ENCODE measurements at places on chromosomes 1 and 21.

DNA sequence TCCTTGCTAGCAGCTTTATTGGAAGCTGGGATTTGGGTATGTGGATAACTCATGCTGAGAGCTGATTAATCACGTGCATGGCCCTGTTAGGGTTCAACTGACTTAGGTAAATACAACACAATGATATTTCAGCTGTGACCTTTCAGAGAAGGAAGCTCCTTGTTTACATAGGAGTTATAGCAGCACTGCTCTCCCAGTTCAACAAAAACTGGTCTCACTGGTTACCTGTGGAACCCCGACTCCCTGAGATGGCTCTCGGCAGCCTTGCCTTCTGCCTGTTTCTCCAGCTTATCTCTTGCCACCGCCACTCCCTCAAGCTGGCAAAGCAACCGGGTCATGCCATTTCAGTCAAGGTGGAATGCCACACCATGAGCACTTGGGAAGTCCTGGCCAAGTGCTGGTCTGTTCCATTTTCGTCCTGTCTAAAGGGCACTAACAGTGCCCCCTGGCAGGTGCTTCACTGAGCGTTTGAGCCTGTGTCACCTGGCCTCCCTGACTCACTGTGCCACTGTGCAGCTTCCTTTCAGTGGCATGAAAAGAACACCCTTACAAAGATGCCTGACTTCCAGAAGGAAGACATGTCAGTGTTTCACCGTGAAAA lies 31.6 kb downstream of the DOP1B start:
- no peak for DNase-seq

- DNase-seq: peak; percentile 9
These were observed 59.7 kb downstream of the MIER1 start for GRCh38 chr1:66984491-66984890.

GRCh38 chr1:7528386-7529198 lies 242.5 kb upstream of the VAMP3 start:
- no peak for DNase-seq

DNA sequence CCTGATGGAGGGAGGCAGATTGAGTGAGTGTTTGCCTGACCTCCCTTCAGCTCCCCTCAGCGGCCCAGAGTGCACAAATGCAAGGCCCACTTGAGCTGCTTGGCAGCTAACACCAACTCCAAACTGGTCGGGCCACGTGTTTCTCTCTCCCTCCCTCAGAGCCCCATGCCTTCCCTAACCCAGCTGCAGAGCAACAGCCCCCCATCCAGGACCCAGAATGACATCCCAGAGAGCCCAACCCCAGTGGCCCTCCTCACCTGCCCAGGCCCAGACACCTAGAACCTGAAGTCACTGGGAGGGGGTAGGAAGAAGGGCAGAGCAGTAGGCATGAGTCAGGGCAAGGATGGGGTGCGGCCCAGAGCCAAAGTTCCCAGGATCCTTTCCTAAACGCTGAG lies 789 bp upstream of the S100A14 start:
- DNase-seq: no peak

GRCh38 chr1:96072021-96072420 lies 649.6 kb upstream of the PTBP2 start:
- DNase-seq: no peak

GRCh38 chr21:39196310-39196709 lies 13.1 kb upstream of the PSMG1 start:
- DNase-seq: no peak

DNA sequence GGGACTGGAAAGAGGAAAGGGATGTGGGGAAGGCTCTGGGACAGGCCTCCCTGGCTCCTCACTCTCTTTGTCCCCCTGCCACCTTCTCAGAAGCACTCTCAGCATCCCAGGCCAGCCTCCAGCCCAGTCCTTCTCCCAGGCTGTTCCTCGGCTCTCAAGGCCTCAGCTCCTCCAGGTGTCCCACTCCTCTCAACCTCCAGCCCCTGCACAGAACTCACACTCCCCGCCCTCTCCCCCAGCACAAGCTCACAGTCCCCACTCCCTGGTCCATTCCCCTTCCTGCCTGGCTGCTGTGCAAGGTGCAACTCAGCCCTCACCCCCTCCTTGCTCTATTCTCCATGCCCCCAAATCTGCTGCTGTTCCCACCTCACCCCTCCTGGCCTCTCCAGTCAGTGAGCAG lies 185.0 kb downstream of the HIVEP3 start:
- DNase-seq: no peak

DNA sequence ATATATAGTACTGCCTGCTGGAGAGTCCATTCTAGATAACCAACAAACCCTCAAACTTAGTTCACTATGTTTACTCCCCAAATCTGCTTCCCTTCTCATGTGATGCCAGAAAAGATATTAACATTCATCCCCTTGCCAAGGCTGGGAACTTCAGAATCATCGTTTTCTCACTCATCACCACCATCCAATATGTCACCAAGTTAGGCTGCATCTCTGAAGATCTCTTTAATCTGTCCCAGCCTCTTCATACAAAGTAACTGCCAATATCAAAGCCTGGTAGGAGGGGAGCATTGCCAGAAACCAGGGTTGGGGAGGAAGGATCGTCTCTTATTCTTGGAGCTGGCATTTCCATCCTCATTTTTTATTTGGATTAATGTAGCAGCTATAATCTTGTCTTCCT lies 71.6 kb downstream of the XCL2 start:
- no peak for DNase-seq

DNA sequence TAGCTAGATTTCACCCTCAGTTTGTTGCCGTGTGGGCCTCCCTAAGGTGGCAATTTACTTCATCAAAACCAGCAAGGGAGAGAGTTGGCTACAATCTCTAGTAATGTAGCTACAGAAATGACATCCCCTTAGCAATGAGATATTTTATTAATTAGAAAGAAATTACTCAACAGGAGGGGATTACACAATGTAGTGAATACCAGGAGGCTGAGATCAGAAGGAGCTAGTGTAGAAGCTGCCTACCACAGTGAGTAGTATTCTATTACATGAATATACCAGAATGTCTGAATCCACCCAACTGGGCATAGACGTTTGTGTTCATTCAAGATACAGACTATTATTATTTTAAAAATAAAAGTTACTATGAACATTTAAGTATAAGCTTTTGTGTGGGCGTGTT lies 868.2 kb upstream of the CXADR start:
- no peak for DNase-seq

GRCh38 chr1:27632387-27633297 lies 2.3 kb downstream of the FGR start:
- peak; percentile 61 for DNase-seq

DNA sequence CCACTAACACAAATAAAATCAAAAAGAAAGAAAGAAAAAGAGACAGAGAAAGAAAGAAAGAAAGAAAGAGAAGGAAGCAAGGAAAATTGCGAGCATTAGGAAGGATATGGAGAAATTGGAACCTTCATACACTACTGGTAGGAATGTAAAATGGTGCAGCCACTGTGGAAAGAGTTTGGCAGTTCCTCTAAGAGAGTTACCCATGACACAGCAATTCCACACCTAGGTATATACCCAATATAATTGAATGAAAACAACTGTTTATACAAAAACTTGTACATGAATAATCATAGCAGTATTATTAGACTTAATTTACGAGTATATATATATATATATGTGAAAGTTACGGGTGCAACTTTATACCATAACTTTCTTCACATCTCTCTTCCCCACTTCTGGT lies 4.1 kb upstream of the LYPD8 start:
- no peak for DNase-seq

- no peak for DNase-seq
These were observed 807.7 kb downstream of the USP25 start for GRCh38 chr21:16537501-16537900.

GRCh38 chr1:177044390-177044789 lies 120.1 kb downstream of the ASTN1 start:
- DNase-seq: no peak

- no peak for DNase-seq
These were observed 217.5 kb downstream of the MATN1 start for GRCh38 chr1:30505853-30506252.

DNA sequence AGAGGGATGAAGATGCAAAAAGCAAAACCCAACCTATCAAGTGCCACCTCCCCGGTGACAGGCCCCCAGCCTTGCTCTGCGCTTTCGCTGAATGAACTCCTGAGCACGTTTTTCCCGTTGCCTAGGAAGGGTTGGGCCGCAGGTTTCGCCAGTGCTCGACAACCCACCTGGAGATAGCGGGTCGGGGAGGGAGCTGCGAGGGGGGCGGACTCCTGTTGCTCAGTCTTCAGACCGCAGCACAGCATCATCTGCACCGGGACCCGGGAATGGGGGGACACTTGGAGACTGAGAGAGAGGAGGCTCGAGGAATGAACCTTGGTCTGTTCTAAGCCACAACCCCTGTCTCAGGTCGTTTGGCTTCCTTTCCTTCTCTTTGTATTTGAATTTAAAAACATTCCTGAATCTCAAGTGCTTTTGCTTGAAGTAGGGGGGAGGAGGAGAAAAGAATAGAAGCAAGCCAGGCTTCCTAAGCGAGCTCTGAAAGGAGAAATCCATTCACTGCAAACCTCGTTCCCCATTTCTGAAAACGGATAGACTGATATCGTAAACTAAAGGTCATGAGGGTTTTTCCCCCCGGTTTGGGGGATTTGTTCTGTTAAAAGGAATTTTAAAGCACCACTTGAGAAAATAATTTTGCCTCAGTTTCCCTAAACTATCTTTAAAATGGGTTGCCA lies 1.2 kb downstream of the AK5 start:
- no peak for DNase-seq

DNA sequence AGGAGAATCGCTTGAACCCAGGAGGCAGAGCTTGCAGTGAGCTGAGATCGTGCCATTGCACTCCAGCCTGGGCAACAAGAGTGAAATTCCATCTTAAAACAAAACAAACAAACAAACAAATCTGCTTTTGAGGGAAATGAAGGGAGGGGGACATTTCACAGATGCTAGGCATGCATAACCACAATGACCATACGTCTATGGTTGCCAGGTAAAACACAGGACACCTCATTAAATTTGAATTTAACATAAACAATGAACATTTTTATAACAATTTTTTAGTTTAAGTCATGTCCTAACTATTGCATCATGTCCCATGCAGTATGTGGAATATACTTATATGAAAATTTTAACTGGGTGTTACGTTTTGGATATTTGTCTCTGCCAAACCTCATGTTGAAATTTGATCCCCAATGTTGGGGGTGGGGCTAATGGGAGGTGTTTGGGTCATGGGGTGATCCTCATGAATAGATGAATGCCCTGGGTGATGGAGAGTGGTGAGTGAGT lies 31.0 kb upstream of the ZBTB18 start:
- no peak for DNase-seq

DNA sequence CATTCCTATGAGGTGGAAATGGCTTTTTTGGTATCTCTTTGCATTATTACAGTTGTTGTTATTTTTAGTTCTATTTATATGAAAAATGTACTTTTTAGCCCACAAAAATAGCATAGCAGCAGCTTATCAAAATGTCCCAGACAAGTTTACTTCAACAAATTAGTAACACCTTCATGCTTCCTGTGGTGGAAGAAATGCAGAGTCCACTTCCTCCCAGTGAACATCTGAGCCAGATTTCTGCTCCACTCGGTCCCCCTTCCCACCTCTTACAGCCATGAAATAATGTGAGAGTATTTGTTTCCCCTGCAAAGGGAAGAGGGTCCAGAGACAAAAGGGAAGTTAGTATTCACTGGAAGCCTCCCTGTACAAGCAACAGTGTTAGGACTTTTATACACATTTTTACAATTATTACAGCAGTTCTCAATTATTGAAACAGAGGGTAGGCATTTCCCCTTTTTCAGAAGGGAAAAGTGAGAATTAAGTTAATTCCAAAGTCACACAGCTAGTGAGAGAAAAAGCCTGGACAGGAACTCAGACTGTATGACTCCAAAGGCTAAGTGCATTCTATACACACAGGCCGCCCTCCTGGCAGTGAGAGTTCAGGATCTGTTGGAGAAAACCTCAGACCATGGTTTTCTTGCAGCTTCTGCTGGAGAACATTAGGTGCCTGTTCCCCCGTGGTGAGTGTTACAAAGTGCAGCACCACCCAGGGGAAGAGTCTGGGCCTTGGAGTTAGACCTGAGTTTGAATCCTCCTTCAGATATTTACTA lies 126.5 kb downstream of the PBX1 start:
- DNase-seq: no peak

DNA sequence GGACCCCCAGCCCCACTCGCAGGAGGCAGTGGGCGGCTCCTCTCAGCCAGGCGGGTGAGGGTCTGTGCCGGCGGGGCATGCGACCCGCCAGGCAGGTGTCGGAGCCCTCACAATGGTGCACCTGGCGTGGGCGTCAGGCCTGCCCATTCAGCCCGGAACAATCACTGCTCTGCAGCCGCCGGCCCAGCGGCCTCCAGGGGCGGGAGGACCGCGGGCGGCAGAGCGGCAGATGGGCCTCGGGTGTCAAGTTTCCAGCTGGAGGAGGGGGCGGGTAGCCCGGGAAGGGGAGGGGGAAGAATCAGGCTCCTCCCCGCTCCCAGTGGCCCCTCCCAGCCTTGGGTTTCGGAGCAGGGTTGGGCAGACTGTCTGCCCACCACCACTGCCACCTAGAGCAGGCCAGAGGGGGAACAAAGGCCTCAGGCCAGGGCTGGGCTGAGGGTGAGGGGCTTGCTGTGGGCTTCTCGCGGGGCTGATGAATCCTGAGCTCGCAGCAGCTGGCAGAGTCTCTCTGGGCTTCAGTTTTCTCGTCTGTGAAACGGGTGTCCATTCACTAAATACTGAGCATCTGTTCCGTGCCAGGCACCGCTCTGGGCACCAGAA lies 39.5 kb upstream of the CASZ1 start:
- DNase-seq: no peak

GRCh38 chr1:41249319-41249718 lies 7.2 kb upstream of the SCMH1 start:
- DNase-seq: no peak

- no peak for DNase-seq
These were observed 52.2 kb downstream of the SLC27A3 start for GRCh38 chr1:153827168-153827964.

DNA sequence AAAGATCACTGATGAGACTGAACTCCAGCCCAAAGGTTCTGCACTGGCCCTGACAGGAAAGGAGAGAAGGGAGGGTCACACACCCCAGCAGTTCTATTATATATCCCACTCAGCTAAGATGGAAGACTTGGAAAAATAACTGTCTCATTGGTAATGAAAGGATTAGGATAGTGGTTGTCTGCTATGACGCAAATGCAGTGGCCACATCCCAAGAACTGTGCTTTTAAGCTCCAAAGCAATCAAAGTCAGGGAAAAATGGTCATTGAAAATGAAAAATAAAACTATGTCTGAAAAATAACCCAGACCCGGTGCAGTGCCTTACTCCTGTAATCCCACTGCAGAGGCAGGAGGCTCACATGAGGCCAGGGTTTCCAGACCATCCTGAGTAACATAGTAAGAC lies 31.0 kb downstream of the PSMG1 start:
- DNase-seq: no peak

DNA sequence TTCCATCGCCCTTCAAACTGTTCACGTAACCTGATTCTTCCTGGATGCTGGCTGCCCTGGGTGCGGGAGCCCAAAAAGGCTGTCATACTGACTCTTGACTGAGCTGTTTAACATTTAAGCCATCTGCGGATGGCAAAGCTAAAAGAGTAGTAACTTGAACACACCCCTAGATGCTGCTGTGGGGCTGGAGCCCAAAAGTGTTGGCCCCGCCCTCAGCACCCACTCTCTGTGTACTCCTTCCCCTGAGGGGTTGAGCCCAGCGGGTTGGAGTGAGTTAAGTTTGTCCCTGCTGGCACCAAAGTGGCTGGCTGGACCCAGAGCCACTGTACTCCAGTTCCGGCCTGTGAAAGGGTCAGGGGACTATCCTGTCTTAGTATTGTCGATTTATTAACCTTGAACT lies 640.6 kb downstream of the PTPRU start:
- no peak for DNase-seq
